Sciatic nerve (tissue), 2 donors: ENCODE measurements at places on chromosomes 6 and 20.

GRCh38 chr6:134802426-134803058 is 147.4 kb downstream of the ALDH8A1 start:
- no peak for DNase-seq

GRCh38 chr20:8400486-8400885 is 268.4 kb downstream of the PLCB1 start:
- no peak for DNase-seq

- no peak for DNase-seq
Measured at GRCh38 chr20:49916146-49917002, 1.0 kb upstream of the SPATA2 start.

GRCh38 chr20:36975099-36975818 is 23.8 kb upstream of the SAMHD1 start:
- no peak for DNase-seq

- no peak for DNase-seq
Measured at GRCh38 chr6:117079951-117080350, 185.4 kb upstream of the VGLL2 start.
